Natural killer cell (primary cell): ENCODE measurements at places on chromosomes 1 and 21. TPM values are rescaled to one million over a fixed set of nuclear protein-coding genes. Genes with fewer than 3 reads are reported as not detected.

DNA sequence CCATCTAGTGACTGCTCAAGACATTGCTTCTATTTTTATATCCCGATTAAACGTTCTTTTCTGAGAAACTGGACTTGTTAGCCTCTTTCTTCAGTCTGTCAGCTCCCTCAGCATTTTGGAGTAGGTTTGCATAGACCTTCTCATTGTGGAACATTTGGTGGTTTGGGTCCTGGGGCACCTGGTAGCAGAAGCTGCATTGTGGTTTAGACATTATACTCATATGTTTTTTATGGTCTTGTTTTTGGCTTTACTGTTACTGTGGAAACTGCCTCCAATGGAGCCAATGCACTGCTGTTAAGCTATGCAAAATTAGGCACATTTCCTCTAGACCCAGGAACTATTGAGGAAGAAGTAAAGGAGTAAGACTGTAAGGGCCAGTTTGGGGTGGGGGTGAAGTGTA lies 36.7 kb upstream of the LRRC8B start:
- DNase-seq = no peak

GRCh38 chr1:97796711-97797110 lies 124.1 kb downstream of the DPYD start:
- DNase-seq = no peak

DNA sequence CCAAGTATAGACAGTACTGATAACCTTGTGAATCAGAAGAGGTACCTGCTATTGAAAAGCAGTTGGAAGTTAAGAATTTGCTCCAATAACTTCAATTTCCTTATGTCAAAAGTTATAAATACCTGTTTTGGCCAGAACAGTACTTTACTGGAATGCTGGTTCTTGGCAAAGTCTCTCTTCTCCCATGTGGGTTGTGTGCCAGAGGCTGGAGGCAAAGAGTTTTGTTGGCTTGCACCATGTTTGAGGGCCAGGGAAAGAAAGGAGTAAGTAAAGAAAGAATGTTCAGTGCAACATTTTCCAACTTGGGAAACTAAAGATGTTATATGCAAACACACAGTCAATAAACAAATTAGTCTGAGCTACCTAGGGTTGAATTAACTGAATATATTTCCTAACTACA lies 67.0 kb upstream of the DYNLT5 start:
- DNase-seq = no peak

GRCh38 chr1:17948594-17948993 lies 159.0 kb upstream of the IGSF21 start:
- no peak for DNase-seq

- no peak for DNase-seq
These were observed 3.0 kb upstream of the SOD1 start for GRCh38 chr21:31656199-31657095.

DNA sequence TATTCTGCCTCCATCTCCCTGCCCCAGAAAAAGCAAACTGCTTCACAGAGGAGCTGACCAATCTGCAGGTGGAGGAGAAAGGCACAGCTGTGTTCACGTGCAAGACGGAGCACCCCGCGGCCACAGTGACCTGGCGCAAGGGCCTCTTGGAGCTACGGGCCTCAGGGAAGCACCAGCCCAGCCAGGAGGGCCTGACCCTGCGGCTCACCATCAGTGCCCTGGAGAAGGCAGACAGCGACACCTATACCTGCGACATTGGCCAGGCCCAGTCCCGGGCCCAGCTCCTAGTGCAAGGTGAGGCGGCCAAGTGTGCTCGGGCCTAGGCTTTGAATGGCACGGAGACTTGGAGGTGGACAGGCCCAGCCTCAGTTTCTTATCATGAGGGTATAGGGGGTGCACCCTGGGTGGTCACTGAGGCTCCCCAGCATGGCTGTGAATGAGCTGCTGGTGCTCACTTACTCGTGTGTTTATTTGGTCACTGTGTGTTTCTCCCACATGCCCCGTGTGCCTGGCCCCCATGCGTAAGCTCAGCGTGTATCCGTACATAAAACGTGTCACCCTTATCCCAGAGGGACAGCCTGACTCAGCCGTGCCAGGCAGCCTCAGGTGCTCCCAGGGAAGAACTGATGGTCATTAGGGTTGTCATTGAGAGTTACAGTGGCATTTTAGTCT lies 75.8 kb downstream of the OBSCN start:
- no peak for DNase-seq

DCLRE1B gene
- 5.9 TPM for total RNA-seq

- DNase-seq = no peak
These were observed 31.3 kb downstream of the SLC30A1 start for GRCh38 chr1:211547710-211548109.

DNA sequence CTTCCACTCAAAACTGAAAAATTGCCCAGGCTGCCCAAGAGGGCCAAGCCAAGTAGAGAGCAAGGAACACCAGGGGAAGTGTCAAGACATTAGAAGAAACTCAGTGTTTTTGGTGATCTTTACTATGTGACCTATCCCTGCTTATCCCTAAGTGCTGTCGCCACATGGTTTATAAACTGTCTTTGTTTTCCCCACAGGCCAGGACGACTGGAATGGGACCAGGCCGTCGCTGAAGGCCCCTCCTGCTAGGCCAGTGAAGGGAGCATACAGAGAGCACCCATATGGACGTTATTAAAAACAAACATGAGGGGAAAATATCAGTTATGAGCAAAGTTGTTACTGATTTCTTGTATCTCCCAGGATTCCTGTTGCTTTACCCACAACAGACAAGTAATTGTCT lies 28.7 kb downstream of the KHDRBS1 start:
- no peak for DNase-seq

- no peak for DNase-seq
These were observed 76.6 kb upstream of the ZNF644 start for GRCh38 chr1:91098299-91098906.
